ENCODE measurements at places on chromosomes 2 and 18. TPM values are rescaled to one million over a fixed set of nuclear protein-coding genes. Genes with fewer than 3 reads are reported as not detected.

DNA sequence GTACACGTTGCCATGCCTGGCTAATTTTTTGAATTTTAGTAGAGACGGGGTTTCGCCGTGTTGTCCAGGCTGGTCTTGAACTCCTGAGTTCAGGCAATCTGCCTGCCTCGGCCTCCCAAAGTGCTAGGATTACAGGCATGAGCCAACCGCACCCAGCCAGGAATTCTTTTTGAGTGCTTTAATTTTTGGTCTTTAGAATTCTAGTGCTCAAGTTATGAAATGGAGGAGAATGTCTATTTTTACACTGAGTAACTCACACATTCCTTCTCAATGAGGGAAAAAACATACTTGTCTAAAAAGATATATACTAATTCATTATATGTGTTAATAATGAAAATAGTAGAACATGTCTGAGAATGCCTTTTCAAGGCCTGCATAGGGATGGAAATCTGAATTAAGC, 8.5 kb downstream of the ZNF396 start:
- H3K27ac ChIP-seq = no peak overlapping the region
- no peaks in the 10 kb centered on the region for H3K4me1 ChIP-seq
- no peak for DNase-seq
- H3K4me3 ChIP-seq = no peak overlapping the region
- no peaks in the 10 kb centered on the region for H3K36me3 ChIP-seq

OTOF gene
- 0.32 TPM for total RNA-seq

DNA sequence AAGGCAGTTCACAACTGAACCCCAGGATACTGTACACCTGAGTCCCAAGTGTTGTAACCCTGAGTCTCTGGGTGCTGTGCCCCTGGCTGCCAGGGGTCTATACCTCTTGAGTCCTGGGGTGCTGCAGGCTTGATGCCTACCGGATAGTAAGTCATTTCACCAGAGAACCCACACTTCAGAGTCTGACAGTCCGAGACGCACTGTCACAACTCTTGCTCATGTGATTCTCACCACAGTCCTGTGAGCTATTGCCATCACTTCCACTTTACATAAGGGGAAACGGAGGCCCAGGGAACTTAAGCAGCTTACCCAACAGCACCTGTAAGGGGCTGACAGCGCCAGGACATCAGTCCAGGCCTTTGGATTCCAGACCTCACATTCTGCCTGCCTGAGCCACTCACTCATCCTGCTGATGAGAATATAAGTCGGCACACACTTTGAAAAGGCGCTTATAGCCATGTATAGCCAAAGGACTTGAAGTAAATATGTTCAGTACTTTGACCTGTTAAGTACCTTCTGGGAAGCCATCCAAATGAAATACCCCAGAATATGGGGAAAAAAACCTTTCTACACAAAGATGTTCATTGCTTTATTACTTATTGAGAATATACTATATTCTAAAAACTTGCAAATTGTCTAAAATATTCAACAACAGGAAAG, 180.7 kb upstream of the ID2 start:
- no peak overlapping the region for H3K27ac ChIP-seq
- no peaks in the 10 kb centered on the region for H3K27me3 ChIP-seq
- H3K4me1 ChIP-seq = no peaks in the 10 kb centered on the region
- no peak for DNase-seq
- H3K4me3 ChIP-seq = no peak overlapping the region

DNA sequence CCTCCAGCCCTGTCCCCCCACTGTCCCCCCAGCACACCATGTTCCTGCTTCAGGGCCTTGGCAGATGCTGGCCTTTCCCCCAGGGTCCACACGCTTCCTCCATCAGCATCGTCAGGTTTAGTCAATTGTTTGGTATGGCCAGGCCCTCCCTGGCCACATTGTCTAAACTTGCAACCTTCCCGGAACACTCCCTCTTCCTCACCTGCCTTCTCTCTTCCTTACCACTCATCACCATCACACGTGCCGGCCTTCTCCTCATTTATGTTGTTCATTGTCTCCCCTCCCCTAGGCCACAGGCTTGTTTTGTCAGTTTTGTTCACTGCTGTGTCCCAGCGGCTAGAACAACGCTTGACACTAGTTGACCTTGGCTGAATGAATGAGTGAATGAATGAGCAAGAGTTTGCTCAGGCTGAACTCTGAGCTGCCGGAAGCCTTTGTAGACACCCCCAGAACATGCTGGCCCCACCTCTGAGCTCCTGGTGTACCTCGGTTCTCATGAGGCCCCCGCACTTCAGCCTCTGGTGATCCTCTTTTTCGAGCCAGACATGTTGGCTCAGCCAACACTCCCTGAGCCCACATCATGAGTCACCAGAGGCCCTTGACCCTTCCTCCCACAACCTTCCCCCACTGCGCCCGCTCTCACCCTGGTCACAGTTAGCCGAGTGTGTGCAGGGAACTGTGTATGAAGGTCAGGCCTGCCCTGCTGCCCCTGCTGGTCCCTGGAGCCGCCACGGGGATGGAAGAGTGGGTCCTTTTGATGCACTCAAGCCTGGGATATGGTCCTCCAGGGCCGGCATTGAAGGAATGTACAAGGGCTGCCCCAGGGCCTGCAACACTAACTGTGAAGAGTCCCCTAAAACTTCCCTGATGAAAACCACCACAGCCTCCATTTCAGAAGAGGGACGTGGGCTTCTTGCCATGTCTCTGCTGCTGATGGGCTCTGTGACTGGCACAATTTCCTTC, 57.5 kb downstream of the HS1BP3 start:
- no peaks in the 10 kb centered on the region for H3K36me3 ChIP-seq
- no peak for DNase-seq
- H3K27ac ChIP-seq = peak overlapping the region; percentile 76
- H3K27me3 ChIP-seq = no peaks in the 10 kb centered on the region
- no peak overlapping the region for H3K4me3 ChIP-seq

- no peaks in the 10 kb centered on the region for H3K4me1 ChIP-seq
- H3K4me3 ChIP-seq = no peak overlapping the region
- no peaks in the 10 kb centered on the region for H3K27me3 ChIP-seq
These were observed 6.0 kb downstream of the RPIA start for GRCh38 chr2:88697370-88698026.

- no peaks in the 10 kb centered on the region for H3K27me3 ChIP-seq
- no peaks in the 10 kb centered on the region for H3K36me3 ChIP-seq
- H3K4me1 ChIP-seq = no peaks in the 10 kb centered on the region
- no peak overlapping the region for H3K27ac ChIP-seq
- H3K4me3 ChIP-seq = no peak overlapping the region
These were observed 233.8 kb downstream of the LDLRAD4 start for GRCh38 chr18:13452388-13452811.

- no peaks in the 10 kb centered on the region for H3K27me3 ChIP-seq
- no peaks in the 10 kb centered on the region for H3K4me1 ChIP-seq
- H3K4me3 ChIP-seq = no peak overlapping the region
- H3K36me3 ChIP-seq = no peaks in the 10 kb centered on the region
- no peak overlapping the region for H3K27ac ChIP-seq
These were observed 160.4 kb upstream of the PID1 start for GRCh38 chr2:229431327-229431954.

DNA sequence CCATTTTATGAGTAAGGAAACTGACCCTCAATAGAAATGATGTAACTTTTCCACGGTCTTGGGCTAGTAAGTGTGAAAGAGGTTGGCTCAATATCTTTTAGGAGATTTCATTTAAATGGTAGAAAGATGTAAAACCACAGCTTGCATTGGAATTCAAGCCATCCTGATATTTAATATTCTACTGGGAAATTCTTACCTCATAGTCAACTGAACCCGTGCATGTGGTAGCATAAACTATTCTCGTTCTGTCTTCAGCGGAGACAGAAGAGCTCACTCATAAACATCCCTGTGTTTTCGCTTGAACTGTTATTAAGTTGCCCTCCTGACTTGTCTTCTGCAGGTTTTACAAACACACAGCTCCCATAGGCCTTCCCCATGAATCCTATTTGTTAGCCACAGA, 8.5 kb upstream of the SPATS2L start:
- no peaks in the 10 kb centered on the region for H3K4me1 ChIP-seq
- no peak overlapping the region for H3K27ac ChIP-seq
- DNase-seq = no peak
- no peaks in the 10 kb centered on the region for H3K27me3 ChIP-seq
- no peak overlapping the region for H3K4me3 ChIP-seq

GRCh38 chr2:235564066-235564465, 70.2 kb downstream of the AGAP1 start:
- no peak overlapping the region for H3K4me3 ChIP-seq
- H3K27ac ChIP-seq = no peak overlapping the region
- H3K27me3 ChIP-seq = no peaks in the 10 kb centered on the region
- no peaks in the 10 kb centered on the region for H3K4me1 ChIP-seq
- DNase-seq = no peak
- no peaks in the 10 kb centered on the region for H3K36me3 ChIP-seq

DNA sequence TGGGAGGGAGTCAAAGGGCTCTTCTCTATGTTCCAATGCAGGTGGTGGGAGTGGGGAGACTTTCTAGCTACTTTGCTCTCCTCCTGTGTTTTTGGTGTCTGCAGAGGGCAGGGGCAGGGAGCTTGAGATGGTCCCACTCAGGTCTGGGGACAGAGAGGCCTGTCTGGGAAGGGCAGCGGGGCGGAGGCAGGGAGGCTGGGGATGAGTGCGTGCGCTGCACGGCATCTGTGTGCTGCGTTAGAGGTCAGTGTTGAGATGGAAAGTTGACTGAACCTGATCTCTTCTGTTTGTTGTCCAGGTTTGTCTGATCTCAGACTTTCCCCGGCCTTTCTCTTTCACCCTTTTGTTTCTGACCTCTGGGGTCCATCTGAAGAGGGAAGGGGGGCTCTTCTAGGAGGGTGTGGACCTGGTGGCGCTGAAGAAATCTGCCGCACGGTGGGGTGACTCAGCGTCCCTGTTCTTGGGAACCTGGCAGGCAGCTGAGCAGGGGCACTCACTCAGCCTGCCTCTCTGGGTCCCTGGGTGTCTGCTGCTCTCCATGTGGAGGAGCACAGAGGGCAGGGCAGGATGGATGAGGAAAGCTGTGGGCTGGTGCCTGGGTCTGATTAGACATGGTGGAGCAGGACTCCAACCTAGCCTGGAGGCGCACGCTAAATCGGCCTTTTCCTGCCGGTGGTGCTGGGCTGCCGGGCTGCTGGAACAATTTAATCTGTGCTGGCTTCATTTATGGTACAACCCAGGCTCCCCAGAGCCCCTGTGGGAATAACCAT, 24.1 kb downstream of the IGFBP2 start:
- no peaks in the 10 kb centered on the region for H3K27me3 ChIP-seq
- H3K4me3 ChIP-seq = no peak overlapping the region
- H3K36me3 ChIP-seq = no peaks in the 10 kb centered on the region
- H3K27ac ChIP-seq = peak overlapping the region; percentile 2
- no peak for DNase-seq

GRCh38 chr2:210049831-210050230, 47.4 kb downstream of the RPE start:
- DNase-seq = no peak
- H3K36me3 ChIP-seq = no peaks in the 10 kb centered on the region
- no peak overlapping the region for H3K4me3 ChIP-seq
- no peaks in the 10 kb centered on the region for H3K27me3 ChIP-seq
- no peaks in the 10 kb centered on the region for H3K4me1 ChIP-seq
- H3K27ac ChIP-seq = no peak overlapping the region

DNA sequence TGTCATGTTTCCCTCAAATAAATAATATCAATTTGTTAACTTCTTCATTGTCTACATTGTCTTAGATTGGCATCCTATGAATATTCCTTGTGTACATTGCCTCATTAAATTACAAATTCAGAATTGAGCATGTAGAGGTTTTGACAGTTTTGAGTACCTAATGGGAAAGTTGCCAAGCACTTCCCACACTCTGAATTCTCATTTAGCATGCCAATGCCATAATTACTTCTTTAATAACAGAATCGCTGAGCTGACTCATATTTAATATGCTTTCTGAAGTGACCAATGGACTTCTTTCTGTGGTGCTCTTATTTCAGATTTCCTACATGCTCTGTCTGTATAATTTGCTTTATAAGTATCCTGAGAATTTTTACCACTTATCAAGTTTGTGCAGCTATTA, 114.4 kb upstream of the NOL4 start:
- H3K4me1 ChIP-seq = no peaks in the 10 kb centered on the region
- no peak overlapping the region for H3K27ac ChIP-seq
- no peaks in the 10 kb centered on the region for H3K27me3 ChIP-seq
- no peaks in the 10 kb centered on the region for H3K36me3 ChIP-seq

CFAP65 gene
- total RNA-seq = 0.33 TPM

MC2R gene
- not detected for total RNA-seq

DNA sequence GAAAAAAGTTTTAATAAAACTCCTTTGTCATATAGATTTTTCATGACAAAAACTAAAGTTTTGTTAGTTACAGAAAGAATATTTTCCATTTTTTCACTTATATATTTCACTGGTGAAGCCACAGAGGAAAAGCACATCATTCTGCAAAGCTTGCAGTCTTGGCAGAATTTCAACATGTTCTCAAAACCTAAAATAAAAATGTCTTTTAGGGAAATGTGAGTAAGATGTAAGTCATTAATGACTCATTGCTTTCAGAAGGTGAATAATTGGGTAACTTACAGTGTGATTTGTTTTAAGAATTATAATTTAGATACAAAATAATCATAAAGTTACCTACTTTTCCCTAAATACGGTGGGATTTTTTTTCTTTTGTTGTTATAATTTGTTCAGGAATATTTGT, 43.4 kb upstream of the TNFRSF11A start:
- H3K27me3 ChIP-seq = no peaks in the 10 kb centered on the region
- H3K4me1 ChIP-seq = no peaks in the 10 kb centered on the region
- DNase-seq = no peak
- peaks cover 3% of the 10 kb centered on the region for H3K36me3 ChIP-seq
- no peak overlapping the region for H3K27ac ChIP-seq

DNA sequence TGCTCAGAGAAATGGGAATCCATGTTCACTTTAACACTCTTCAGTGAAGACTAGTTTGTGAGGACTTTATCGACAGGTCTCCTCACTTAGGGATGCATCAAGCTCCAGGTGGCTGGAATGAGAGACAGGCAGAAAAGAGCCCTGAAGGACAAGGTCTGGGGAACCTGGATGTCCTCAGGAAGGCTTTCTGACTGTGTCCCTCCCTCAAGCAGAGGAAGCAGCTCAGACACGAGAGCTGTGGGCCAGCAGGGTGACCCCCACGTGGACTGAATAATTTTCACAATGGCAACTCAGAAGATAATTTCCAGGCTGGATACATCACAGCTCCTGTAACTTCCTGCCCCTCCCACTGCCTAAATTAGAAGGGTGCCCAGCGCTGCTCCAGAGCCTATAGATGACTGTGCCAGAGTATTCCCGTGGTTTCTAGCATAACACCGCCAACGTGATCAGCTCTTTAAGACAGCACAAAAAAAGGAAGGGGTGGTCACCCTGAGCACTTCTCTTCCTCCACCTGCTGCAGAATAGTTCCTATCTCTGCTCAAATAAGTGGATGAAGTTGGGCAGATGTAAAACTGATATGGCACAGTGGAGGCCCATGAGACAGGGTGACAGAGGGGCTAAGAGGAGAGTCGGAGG, 25.7 kb upstream of the NCK2 start:
- no peak for DNase-seq
- no peak overlapping the region for H3K4me3 ChIP-seq
- no peaks in the 10 kb centered on the region for H3K27me3 ChIP-seq
- no peaks in the 10 kb centered on the region for H3K4me1 ChIP-seq

RNF149 gene
- total RNA-seq = 101 TPM

GRCh38 chr2:235002198-235003095, 50.6 kb downstream of the SH3BP4 start:
- H3K4me3 ChIP-seq = no peak overlapping the region
- no peaks in the 10 kb centered on the region for H3K27me3 ChIP-seq
- H3K36me3 ChIP-seq = no peaks in the 10 kb centered on the region
- DNase-seq = no peak
- H3K4me1 ChIP-seq = peaks cover under 1% of the 10 kb centered on the region
